ENCODE measurements at places on chromosomes 2 and 18. TPM values are rescaled to one million over a fixed set of nuclear protein-coding genes. Genes with fewer than 3 reads are reported as not detected.

ANKRD44 gene
- 1.1 TPM for polyA plus RNA-seq

RUFY4 gene
- polyA plus RNA-seq: not detected

LRRC30 gene
- polyA plus RNA-seq: not detected

ELOA2 gene
- polyA plus RNA-seq: not detected

GLI2 gene
- 0.80 TPM for polyA plus RNA-seq

MCEE gene
- 41.6 TPM for polyA plus RNA-seq

VWA3B gene
- polyA plus RNA-seq: 0.07 TPM

SLC16A14 gene
- 0.87 TPM for polyA plus RNA-seq

DNAH7 gene
- 0.25 TPM for polyA plus RNA-seq

DNA sequence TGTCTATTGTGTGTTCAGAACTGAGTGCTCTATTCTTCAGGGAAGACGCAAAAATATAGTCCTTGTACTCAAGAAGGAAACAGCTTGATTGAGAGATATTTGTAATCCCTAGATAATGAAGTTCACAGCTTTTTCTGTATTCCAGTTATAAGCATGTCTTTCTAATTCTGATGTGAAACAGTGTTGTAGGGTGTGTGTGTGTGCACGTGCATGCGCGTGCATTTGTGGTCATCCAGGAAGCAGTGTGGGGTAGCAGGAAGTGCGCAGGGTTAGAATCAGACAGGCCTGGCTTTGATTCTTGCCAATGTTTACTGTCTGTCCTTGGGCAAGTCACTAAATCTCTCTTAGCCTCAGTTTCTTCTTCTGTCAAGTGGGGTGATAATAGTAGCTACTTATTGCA lies 87.9 kb downstream of the NPAS2 start:
- H3K4me3 ChIP-seq: no peak overlapping the region
- H3K4me1 ChIP-seq: peaks cover 58% of the 10 kb centered on the region
- no peak overlapping the region for H3K27ac ChIP-seq
- no peak for DNase-seq

GRCh38 chr18:50961974-50962373 lies 5.9 kb upstream of the ELAC1 start:
- H3K36me3 ChIP-seq: no peaks in the 10 kb centered on the region
- no peak overlapping the region for H3K27ac ChIP-seq
- H3K4me1 ChIP-seq: no peaks in the 10 kb centered on the region
- DNase-seq: no peak
- no peaks in the 10 kb centered on the region for H3K27me3 ChIP-seq
- H3K4me3 ChIP-seq: no peak overlapping the region

GRCh38 chr18:79497638-79498081 lies 101.9 kb downstream of the NFATC1 start:
- peaks cover 16% of the 10 kb centered on the region for H3K36me3 ChIP-seq
- no peak overlapping the region for H3K27ac ChIP-seq
- DNase-seq: no peak
- H3K4me1 ChIP-seq: peaks cover 19% of the 10 kb centered on the region

GRCh38 chr2:224982226-224982625 lies 60.0 kb downstream of the DOCK10 start:
- H3K27ac ChIP-seq: peak overlapping the region; percentile 3
- peak overlapping the region; percentile 40 for H3K4me3 ChIP-seq
- no peaks in the 10 kb centered on the region for H3K27me3 ChIP-seq
- H3K36me3 ChIP-seq: no peaks in the 10 kb centered on the region

- no peak overlapping the region for H3K27ac ChIP-seq
- no peaks in the 10 kb centered on the region for H3K4me1 ChIP-seq
- DNase-seq: no peak
Observed at GRCh38 chr2:29663268-29663667, 258.1 kb downstream of the ALK start.

GRCh38 chr2:216084547-216084946 lies 2.8 kb downstream of the TMEM169 start:
- no peak for DNase-seq
- H3K27ac ChIP-seq: no peak overlapping the region
- no peaks in the 10 kb centered on the region for H3K36me3 ChIP-seq
- no peaks in the 10 kb centered on the region for H3K27me3 ChIP-seq

- no peaks in the 10 kb centered on the region for H3K36me3 ChIP-seq
- no peaks in the 10 kb centered on the region for H3K4me1 ChIP-seq
- no peak overlapping the region for H3K27ac ChIP-seq
- no peak for DNase-seq
Observed at GRCh38 chr2:220178991-220179695, 551.7 kb downstream of the SLC4A3 start.

GRCh38 chr2:18346344-18346743 lies 214.1 kb downstream of the RDH14 start:
- no peaks in the 10 kb centered on the region for H3K36me3 ChIP-seq
- no peak overlapping the region for H3K27ac ChIP-seq
- DNase-seq: no peak
- no peaks in the 10 kb centered on the region for H3K4me1 ChIP-seq
- H3K4me3 ChIP-seq: no peak overlapping the region
- H3K27me3 ChIP-seq: no peaks in the 10 kb centered on the region

GRCh38 chr2:1801541-1801940 lies 57.2 kb upstream of the PXDN start:
- H3K36me3 ChIP-seq: no peaks in the 10 kb centered on the region
- H3K4me1 ChIP-seq: peaks cover 9% of the 10 kb centered on the region
- DNase-seq: no peak
- H3K27me3 ChIP-seq: no peaks in the 10 kb centered on the region
- H3K4me3 ChIP-seq: no peak overlapping the region

DNA sequence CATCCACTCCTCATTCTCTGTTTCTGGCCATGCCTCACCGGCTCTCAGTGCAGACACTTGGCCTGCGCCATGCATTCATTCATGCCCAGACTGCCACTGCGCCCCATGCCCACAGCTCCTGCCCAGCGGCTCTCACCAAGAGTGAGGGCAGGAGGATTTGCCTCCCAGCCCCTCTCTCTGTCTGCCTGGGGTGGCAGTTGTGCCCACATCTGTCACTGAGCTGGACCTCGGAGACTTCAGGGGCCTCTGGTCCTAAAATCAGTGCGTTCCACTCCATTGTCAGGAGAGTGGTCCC lies 75.1 kb downstream of the CIB4 start:
- H3K27ac ChIP-seq: no peak overlapping the region
- H3K4me1 ChIP-seq: peaks cover 13% of the 10 kb centered on the region
- no peak overlapping the region for H3K4me3 ChIP-seq
- no peaks in the 10 kb centered on the region for H3K36me3 ChIP-seq
- peaks cover 80% of the 10 kb centered on the region for H3K27me3 ChIP-seq

GRCh38 chr2:5914811-5915611 lies 222.8 kb downstream of the SOX11 start:
- no peak overlapping the region for H3K4me3 ChIP-seq
- peak; percentile 31 for DNase-seq
- H3K27ac ChIP-seq: peak overlapping the region; percentile 80
- no peaks in the 10 kb centered on the region for H3K27me3 ChIP-seq

- H3K4me3 ChIP-seq: no peak overlapping the region
- H3K27ac ChIP-seq: no peak overlapping the region
- H3K36me3 ChIP-seq: no peaks in the 10 kb centered on the region
- H3K4me1 ChIP-seq: no peaks in the 10 kb centered on the region
- H3K27me3 ChIP-seq: peaks cover 4% of the 10 kb centered on the region
Observed at GRCh38 chr2:239769554-239770245, 255.4 kb downstream of the NDUFA10 start.

DNA sequence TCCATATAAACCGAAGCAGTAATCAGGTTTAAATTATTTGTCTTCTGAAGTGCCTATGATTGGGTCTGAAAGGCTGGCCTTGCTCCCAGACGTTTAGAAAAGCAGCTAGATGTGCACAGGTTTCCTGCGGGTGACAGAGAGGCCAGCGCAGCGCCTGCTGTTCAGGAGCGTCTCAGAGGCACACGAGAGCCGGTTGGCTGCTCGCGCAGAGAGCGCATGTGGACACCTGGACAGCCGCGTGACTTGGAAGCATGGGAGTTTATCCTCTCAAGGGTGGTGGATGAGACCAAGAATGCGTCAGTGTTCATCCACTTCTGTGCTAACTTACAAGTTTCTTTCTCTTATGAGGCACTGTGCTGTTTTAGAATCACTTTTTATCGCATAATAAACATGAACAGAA lies 303.7 kb downstream of the PTGR3 start:
- no peak overlapping the region for H3K4me3 ChIP-seq
- DNase-seq: peak; percentile 19
- H3K27ac ChIP-seq: no peak overlapping the region
- no peaks in the 10 kb centered on the region for H3K4me1 ChIP-seq

- no peaks in the 10 kb centered on the region for H3K36me3 ChIP-seq
- H3K4me1 ChIP-seq: peaks cover 37% of the 10 kb centered on the region
- H3K27me3 ChIP-seq: no peaks in the 10 kb centered on the region
- peak; percentile 64 for DNase-seq
Observed at GRCh38 chr2:8219631-8220355, 462.1 kb upstream of the ID2 start.

- no peaks in the 10 kb centered on the region for H3K36me3 ChIP-seq
- H3K27ac ChIP-seq: no peak overlapping the region
- peaks cover 23% of the 10 kb centered on the region for H3K27me3 ChIP-seq
- H3K4me1 ChIP-seq: no peaks in the 10 kb centered on the region
- no peak overlapping the region for H3K4me3 ChIP-seq
Observed at GRCh38 chr18:79805211-79805887, 7.6 kb downstream of the KCNG2 start.

GRCh38 chr2:25312958-25313710 lies 28.6 kb downstream of the DNMT3A start:
- H3K4me1 ChIP-seq: peaks cover 74% of the 10 kb centered on the region
- H3K36me3 ChIP-seq: peaks cover 3% of the 10 kb centered on the region
- DNase-seq: no peak
- H3K4me3 ChIP-seq: no peak overlapping the region

DNA sequence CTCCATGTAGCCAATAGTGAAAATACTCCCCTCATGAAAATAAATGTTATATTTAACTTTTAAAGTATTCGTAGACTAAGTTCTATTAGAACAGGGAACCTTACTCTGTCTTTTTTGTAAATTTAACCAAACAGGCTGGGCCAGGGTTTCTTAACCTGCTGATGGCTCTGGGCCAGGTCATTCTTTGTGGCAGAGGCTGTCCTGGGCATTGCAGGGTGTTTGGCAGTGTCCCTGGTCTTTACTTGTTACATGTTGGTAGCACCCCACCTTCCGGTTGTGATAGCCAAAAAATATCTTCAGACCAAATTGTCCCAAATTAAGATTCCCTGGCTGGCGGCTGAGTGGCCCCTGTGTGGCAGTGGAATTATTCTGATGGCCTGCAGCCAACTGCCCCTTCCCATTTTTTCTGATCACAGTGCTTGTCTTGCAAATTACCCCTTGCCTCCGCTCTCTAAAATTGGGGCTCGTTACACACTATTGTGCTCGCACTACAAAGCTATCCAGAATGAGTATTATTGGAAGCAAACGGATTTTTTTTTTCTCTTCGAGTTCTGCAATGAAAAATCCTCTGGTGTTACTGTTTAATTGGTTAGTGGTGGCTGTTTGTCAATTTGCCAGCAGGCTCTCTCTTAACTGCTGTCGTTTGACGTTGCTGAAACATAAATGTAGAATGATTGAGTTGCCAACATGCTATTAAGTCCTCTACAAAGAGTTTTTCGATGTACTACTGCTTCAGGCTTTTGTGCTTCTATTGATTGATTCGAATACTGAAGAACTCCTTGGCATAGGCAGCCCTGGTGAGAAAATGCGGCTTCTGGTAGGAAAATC lies 216.9 kb downstream of the SH3RF3 start:
- no peaks in the 10 kb centered on the region for H3K36me3 ChIP-seq
- no peak overlapping the region for H3K27ac ChIP-seq
- no peak overlapping the region for H3K4me3 ChIP-seq
- H3K27me3 ChIP-seq: no peaks in the 10 kb centered on the region

GRCh38 chr2:142190805-142191204 lies 60.0 kb upstream of the LRP1B start:
- H3K36me3 ChIP-seq: no peaks in the 10 kb centered on the region
- no peaks in the 10 kb centered on the region for H3K27me3 ChIP-seq
- no peak for DNase-seq
- no peak overlapping the region for H3K4me3 ChIP-seq
- H3K27ac ChIP-seq: no peak overlapping the region

- DNase-seq: no peak
- no peaks in the 10 kb centered on the region for H3K36me3 ChIP-seq
- no peak overlapping the region for H3K4me3 ChIP-seq
- H3K27me3 ChIP-seq: no peaks in the 10 kb centered on the region
Observed at GRCh38 chr2:132403146-132403545, 13.5 kb upstream of the GPR39 start.

GRCh38 chr2:187206071-187206470 lies 242.0 kb downstream of the CALCRL start:
- no peaks in the 10 kb centered on the region for H3K36me3 ChIP-seq
- H3K27me3 ChIP-seq: no peaks in the 10 kb centered on the region
- H3K27ac ChIP-seq: no peak overlapping the region
- H3K4me3 ChIP-seq: no peak overlapping the region

GRCh38 chr2:234556848-234557573 lies 60.1 kb upstream of the ARL4C start:
- no peaks in the 10 kb centered on the region for H3K4me1 ChIP-seq
- H3K27me3 ChIP-seq: peaks cover 5% of the 10 kb centered on the region
- H3K27ac ChIP-seq: no peak overlapping the region
- H3K36me3 ChIP-seq: no peaks in the 10 kb centered on the region

GRCh38 chr18:37639846-37640245 lies 74.2 kb upstream of the CELF4 start:
- H3K4me1 ChIP-seq: no peaks in the 10 kb centered on the region
- H3K4me3 ChIP-seq: no peak overlapping the region
- no peak for DNase-seq
- H3K36me3 ChIP-seq: no peaks in the 10 kb centered on the region
- no peaks in the 10 kb centered on the region for H3K27me3 ChIP-seq

- H3K4me3 ChIP-seq: no peak overlapping the region
- H3K27me3 ChIP-seq: no peaks in the 10 kb centered on the region
- peaks cover 21% of the 10 kb centered on the region for H3K4me1 ChIP-seq
- peak overlapping the region; percentile 72 for H3K27ac ChIP-seq
- no peak for DNase-seq
- no peaks in the 10 kb centered on the region for H3K36me3 ChIP-seq
Observed at GRCh38 chr2:217250013-217250524, 390.2 kb upstream of the TNP1 start.

DNA sequence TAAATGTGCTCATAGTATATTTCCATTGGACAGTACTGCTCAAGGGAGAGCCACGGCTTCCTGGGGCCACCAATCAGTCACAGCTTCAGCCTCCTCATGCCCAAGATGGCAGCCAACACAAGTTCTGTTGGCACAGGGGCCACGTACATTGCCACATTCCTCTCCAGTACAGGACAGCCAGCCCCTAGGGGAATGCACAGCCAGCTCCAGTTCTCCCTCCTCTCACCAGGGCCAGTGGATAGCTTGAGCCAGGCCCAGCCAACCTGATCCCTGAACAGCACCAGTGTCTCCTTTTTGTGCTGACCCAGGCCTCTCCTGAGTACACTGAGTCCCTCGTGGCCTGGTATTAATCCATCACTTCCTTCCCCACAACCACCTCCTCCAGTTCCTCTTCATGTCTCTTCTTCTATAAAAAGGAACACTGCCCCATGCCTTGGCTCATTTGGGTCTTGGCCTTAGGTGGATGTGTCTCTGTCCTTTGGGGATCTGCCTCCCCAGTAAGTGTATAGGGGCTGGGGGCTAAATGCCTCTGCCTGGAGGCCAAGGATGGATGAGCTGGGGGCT lies 168.7 kb downstream of the TNS1 start:
- peaks cover 44% of the 10 kb centered on the region for H3K4me1 ChIP-seq
- DNase-seq: peak; percentile 53
- H3K4me3 ChIP-seq: no peak overlapping the region
- no peaks in the 10 kb centered on the region for H3K27me3 ChIP-seq
- H3K36me3 ChIP-seq: peaks cover 25% of the 10 kb centered on the region
- H3K27ac ChIP-seq: peak overlapping the region; percentile 88
